ENCODE measurements at places on chromosomes 7 and 10. TPM values are rescaled to one million over a fixed set of nuclear protein-coding genes. Genes with fewer than 3 reads are reported as not detected.

OR2A1 gene
- total RNA-seq = 0.27 TPM

INA gene
- 1.1 TPM for total RNA-seq

SNCG gene
- total RNA-seq = 92.0 TPM

VIPR2 gene
- total RNA-seq = 0.04 TPM

SMO gene
- total RNA-seq = 134 TPM

TMEM225B gene
- total RNA-seq = 2.5 TPM

GRCh38 chr10:22976534-22976933 lies 48.7 kb downstream of the ARMC3 start:
- H3K4me1 ChIP-seq = peaks cover 16% of the 10 kb centered on the region
- DNase-seq = no peak
- no peak overlapping the region for H3K27ac ChIP-seq
- H3K36me3 ChIP-seq = no peaks in the 10 kb centered on the region
- H3K27me3 ChIP-seq = no peaks in the 10 kb centered on the region
- no peak overlapping the region for H3K4me3 ChIP-seq

DNA sequence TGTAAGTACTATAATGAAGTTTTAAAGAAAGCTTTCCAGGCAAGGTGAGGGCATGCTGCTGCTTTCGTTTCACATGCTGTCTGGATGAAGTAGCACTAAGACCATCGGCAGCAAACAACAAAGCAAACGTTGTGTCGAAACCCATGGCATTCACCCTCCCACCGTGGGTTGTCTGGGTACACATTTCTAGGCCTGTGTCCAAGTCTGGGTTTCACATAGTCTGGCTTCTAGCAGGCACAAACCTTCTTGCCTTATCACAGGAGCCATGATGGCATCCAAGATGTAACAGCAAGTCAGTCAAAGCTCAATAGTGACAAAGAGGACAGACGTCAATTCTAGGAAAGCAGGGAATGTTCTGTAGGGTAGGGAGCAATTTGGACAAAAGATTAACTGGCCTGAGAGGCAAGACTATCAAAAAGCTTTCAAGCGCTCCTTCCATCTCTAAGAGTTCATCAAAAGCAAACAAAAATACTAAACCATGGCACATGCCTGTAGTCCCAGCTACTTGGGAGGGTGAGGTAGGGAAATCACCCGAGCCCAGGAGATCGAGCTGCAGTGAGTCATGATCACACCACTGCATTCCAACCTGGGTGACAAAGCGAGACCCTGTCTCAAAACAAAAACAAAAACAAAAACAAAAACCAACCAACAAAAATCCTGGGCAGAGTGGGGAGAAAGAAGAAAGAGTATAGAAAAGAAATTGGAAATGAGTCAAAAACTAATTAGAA lies 42.7 kb downstream of the PAXIP1 start:
- no peaks in the 10 kb centered on the region for H3K27me3 ChIP-seq
- H3K36me3 ChIP-seq = peaks cover 49% of the 10 kb centered on the region

DNA sequence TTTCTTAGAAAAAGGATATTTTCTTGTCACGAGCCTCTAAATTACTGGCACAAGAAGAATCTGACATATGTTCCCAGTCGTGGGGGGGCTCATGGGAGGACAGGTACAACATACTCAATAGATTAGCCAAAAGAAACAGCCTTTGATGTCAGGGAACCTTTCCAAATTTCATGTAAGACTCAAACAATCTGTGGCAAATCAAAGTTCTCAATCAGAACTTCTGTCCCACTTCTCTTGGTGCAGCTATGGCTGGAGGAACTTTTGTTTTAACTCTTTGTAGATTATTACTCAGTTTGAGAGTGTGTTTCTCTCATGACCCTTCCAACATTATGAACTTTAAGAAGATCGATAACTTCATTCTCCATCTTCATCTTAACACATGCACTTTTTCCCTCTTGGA lies 114.3 kb upstream of the ARID5B start:
- no peak for DNase-seq
- no peak overlapping the region for H3K4me3 ChIP-seq
- no peak overlapping the region for H3K27ac ChIP-seq
- peaks cover 26% of the 10 kb centered on the region for H3K4me1 ChIP-seq

GRCh38 chr10:87703771-87704170 lies 44.1 kb downstream of the PAPSS2 start:
- no peaks in the 10 kb centered on the region for H3K36me3 ChIP-seq
- no peak for DNase-seq
- no peak overlapping the region for H3K27ac ChIP-seq
- peaks cover 12% of the 10 kb centered on the region for H3K4me1 ChIP-seq
- H3K27me3 ChIP-seq = no peaks in the 10 kb centered on the region
- H3K4me3 ChIP-seq = no peak overlapping the region

- H3K36me3 ChIP-seq = no peaks in the 10 kb centered on the region
- no peak overlapping the region for H3K27ac ChIP-seq
- no peak for DNase-seq
- H3K4me1 ChIP-seq = peaks cover 4% of the 10 kb centered on the region
- H3K4me3 ChIP-seq = no peak overlapping the region
These were observed 75.3 kb downstream of the ZNF92 start for GRCh38 chr7:65448816-65449504.

DNA sequence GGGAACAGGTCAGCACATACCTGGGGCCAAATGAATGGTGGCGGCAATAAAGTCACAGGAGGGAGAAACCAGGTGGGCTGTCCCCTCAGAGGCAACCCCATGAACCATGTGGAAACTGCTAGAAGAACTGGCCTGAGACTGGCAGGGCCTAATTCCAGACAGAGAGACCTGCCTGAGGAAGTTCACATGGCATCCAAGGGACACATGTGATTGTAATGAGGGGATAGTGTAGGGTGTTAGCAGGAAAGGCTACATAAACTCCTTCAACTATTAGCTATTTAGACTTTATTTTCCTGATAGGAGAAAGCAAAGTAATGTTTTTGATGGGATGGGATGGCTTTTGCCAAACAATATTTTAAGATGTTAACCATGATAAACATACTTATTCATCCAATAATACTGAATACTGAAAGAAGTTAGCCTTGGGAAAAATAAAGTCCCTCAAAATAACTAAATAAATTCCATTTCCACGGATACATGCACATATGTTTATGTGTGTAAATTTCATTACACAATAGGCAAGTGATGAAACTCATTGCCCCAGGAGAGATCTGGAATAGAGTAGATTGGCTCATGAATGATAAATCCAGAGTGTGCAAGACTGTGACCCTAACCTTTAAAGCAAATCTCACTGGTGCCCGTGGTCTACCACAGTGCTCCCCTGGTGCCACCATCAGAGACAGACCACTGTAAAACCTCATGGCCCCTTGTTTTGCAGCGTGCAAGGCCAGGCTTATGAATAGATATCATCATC lies 137.0 kb downstream of the NRF1 start:
- H3K27me3 ChIP-seq = no peaks in the 10 kb centered on the region
- H3K36me3 ChIP-seq = peaks cover 22% of the 10 kb centered on the region
- peaks cover 15% of the 10 kb centered on the region for H3K4me1 ChIP-seq
- no peak overlapping the region for H3K4me3 ChIP-seq
- no peak overlapping the region for H3K27ac ChIP-seq

- H3K4me3 ChIP-seq = no peak overlapping the region
- H3K4me1 ChIP-seq = peaks cover 23% of the 10 kb centered on the region
- H3K27ac ChIP-seq = no peak overlapping the region
These were observed 560.5 kb upstream of the GALNT17 start for GRCh38 chr7:70571403-70571934.

GRCh38 chr10:77233466-77233865 lies 404.1 kb downstream of the KCNMA1 start:
- no peak overlapping the region for H3K4me3 ChIP-seq
- no peak for DNase-seq
- peaks cover 5% of the 10 kb centered on the region for H3K36me3 ChIP-seq
- H3K27ac ChIP-seq = no peak overlapping the region

DNA sequence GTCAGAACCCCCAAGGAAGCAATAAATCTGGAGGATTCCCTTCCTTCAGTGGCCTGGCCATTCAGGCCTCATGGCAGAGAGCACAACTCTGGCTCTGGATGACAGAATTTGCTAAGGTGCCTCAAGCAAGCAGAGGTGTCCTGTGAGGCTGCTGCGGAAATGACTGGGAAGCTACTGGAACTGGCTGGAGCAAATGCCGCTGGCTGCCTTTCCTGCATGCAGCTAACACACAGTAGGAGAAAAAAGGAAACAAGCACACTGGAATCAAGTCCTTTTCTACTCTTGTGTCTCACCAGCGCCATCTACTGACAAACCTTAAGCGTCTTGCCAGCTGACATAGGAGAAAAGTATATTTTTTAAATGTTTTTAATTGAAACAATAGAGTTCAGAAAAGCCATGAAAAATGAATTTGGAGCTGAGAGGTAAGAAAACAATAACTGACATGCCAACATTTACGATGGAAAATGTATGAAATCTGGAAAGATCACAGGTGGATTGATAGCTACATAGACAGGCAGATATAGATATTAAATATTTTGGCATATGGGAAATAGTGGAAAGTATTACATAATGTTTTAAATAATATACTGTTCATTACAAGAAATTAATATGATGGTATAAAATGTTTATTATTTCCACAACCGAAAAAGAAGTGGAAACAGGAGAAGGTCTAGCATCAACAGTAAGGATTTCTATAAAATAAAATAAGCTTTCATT lies 951.6 kb downstream of the ANKRD7 start:
- H3K36me3 ChIP-seq = no peaks in the 10 kb centered on the region
- H3K4me1 ChIP-seq = peaks cover 25% of the 10 kb centered on the region
- H3K27ac ChIP-seq = no peak overlapping the region

DNA sequence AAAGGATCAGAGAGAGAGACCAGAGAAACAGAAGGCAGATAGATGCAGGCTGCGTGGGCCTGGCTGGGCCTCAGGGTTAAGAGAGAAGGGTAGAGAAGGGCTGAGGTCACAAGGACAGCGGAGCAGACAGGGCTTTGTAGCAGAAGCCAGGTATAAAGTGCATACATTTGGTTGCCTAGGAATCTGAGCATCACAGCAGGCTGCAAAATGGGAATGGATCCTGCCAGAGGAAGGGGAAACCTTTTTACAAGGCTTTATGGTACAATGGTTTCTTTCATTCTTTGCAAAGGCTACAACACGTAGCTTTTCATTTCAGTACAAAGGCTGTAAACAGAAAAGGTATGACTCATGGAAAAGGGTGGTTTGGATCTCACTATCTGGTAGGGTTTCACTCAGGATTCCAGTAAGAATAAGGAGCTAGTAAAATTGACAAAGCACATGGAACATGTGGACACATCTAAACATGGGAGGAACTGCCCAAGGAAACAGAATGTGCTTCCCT lies 275.1 kb downstream of the DOCK4 start:
- no peaks in the 10 kb centered on the region for H3K27me3 ChIP-seq
- no peaks in the 10 kb centered on the region for H3K4me1 ChIP-seq
- no peak overlapping the region for H3K27ac ChIP-seq
- no peak overlapping the region for H3K4me3 ChIP-seq

DNA sequence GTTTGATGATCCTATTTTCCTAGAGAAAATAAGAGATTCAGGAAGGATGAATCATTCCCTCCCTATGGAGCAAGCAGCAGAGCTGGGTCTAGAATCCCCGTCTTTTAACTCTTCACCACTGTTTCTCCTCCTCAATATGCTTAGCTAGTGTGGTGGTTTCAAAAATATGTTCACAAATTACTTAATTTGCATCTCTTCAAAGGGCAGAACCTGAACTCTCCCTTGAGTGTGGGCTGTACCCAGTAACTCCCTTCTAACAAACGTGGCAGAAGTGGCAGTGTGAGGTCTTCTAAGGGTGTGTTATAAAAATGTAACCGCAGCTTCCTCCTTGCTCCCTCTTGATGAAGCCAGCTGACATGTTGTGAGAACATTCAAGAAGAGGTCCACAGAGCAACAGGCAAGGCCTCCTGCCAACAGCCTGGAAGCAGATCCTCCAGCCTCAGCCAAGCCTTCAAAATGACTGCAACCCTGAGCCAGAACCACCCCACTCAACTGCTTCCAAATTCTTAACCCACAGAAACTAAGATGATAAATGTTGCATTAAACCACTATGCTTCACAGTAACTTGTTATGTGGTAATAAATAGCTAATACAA lies 36.6 kb downstream of the SRPK2 start:
- H3K4me3 ChIP-seq = no peak overlapping the region
- H3K4me1 ChIP-seq = peaks cover 12% of the 10 kb centered on the region
- no peak overlapping the region for H3K27ac ChIP-seq
- H3K27me3 ChIP-seq = no peaks in the 10 kb centered on the region
- DNase-seq = no peak

- no peak overlapping the region for H3K27ac ChIP-seq
- no peaks in the 10 kb centered on the region for H3K36me3 ChIP-seq
- H3K4me3 ChIP-seq = no peak overlapping the region
These were observed 9.1 kb downstream of the OR2A7 start for GRCh38 chr7:144255471-144255897.

DNA sequence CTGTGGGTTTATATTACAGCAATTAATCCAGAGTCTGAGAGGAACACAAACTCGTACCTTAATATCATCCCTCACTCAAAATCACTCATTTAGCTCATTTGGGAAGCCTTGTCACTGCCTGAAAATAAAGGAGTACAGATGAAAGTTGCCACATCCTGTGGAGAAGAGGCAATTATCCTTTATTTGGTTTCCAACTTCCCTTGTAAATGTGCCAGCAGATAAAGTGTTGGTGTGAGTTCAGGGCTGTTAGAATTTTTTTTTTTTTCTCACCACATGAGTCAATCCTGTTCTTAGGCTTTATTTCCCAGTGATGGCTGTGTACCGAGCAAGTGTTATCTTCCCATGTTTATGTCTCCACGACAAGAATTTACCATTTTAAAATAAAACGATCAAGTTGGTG lies 99.0 kb upstream of the SMIM30 start:
- H3K4me3 ChIP-seq = no peak overlapping the region
- H3K27ac ChIP-seq = no peak overlapping the region
- H3K4me1 ChIP-seq = no peaks in the 10 kb centered on the region
- H3K36me3 ChIP-seq = no peaks in the 10 kb centered on the region

DNA sequence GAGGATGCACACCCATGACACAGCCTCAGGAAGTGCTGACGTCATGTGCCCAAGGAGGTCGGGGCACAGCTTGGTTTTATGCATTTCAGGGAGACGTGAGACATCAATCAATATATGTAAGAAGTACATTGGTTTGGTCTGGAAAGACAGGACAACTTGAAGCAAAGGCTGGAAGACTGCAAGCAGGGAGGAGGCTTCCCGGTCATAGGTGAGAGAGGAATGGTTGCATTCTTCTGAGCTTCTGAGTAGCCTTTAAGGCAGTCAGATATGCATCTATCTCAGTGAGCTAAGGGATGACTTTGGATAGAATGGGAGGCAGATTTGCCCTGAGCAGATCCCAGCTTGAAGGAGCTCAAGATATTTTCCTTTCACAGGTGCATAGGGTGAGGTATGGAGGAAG lies 349.5 kb downstream of the TYW1 start:
- H3K27me3 ChIP-seq = no peaks in the 10 kb centered on the region
- H3K4me3 ChIP-seq = no peak overlapping the region
- H3K27ac ChIP-seq = no peak overlapping the region
- no peak for DNase-seq
- H3K36me3 ChIP-seq = peaks cover 13% of the 10 kb centered on the region
